EL (cell line): ENCODE measurements at places on chromosomes 2 and 18.
A peak's percentile ranks its signal among the peaks of the same experiment; 100 is the strongest.

GRCh38 chr2:193668557-193669323, 1474.0 kb upstream of the TMEFF2 start:
- DNase-seq = no peak

DNA sequence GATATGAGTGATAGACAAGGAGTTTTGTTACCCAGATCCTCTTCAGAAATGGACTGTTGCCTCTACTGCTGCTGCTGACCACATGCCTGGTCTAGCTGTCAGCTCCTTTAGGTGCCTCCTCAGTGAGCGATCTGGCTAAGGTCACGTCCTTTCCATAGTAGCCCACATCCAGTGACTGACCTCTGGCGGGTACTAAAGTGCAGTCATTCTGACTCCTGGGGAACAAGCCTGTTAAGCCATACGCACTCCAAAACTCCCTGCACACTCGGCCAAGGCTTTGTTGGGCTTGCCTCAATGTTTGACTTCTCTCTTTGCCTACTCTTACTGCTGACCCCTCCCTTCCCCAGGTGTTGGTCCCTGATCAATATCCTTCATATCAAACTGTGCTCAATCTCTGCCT, 685.2 kb downstream of the IRS1 start:
- peak; percentile 38 for DNase-seq

DNA sequence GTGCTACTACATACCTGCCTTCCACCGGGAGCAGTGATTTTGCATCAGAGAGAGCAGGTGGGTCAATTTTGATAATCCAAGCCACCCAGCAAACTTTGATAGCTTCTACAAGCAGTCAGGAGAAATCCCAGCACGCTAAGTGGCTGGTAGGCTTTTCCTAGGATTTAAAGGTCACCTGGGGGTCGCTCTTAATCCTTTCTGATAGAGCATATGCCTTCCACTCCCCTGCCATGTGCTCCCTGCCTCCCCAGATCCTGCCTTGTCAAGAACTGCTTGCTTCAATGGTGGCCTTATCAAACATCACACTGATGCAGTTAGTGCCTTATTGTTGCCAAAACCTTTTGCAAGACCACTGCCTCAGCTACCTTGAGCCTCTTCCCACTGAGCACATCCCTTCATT, 462.3 kb upstream of the MEX3C start:
- no peak for DNase-seq

GRCh38 chr2:152367547-152368390, 32.8 kb downstream of the FMNL2 start:
- no peak for DNase-seq

DNA sequence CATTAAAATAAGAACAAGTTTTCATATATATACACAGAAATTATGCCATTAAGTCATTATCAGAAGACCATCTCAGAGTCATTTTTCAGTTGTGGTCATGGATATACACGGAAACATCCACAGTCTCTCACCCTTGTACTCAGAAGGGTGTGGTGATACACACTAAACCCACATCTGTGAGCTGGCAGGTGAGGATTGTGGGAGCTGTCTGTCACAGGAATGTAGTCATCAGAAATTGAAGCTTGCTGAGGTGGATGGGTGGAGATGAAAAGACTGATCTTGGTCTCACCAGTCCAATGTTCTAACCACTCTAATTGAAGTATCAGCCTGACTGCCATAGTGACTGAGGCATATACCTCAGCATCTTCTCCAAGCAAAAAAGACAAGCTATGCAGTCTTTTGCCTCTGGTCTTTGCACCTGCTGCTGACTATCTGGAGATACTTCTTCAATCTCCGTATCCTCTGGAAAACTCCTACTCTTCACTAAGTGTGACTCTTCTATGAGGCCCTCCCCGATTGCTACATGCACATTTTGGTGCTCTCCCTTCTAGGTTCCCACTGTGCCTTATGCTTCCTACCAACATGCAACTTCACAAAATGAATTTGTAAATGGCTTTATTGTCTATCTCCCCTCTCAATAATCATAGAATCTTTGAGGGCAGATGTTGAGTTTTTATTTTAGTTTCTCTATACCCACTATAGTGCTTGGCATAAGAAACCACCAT, 232.8 kb downstream of the DYM start:
- no peak for DNase-seq

DNA sequence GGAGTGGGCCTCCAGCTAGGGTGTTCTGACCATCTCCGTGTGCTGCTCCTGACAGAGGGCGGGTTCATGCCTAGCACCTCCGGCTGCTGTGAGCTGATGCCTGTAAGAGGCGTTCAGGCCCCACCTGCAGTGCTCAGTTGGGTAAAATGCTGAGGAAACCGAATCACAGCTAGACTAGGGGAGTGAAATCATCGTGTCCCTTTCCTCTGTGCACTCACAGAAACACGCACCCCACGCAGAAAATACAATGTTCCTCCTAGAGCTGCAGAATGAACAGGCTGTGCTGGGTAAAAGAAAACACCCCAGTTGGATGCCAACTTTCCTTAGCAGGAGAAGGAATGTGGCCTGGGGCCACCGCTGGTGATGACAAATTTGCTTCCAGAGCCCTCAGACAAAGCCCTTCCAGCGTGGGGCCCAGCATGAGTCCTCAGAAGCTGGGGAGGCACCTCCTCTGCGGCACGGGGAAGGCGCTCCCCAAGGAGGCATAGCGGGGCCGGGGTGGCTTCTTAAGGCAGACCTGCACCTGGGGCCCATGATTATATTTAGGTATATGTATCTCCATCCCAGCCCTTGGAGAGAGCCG, 16.3 kb upstream of the ARHGEF4 start:
- peak; percentile 48 for DNase-seq

DNA sequence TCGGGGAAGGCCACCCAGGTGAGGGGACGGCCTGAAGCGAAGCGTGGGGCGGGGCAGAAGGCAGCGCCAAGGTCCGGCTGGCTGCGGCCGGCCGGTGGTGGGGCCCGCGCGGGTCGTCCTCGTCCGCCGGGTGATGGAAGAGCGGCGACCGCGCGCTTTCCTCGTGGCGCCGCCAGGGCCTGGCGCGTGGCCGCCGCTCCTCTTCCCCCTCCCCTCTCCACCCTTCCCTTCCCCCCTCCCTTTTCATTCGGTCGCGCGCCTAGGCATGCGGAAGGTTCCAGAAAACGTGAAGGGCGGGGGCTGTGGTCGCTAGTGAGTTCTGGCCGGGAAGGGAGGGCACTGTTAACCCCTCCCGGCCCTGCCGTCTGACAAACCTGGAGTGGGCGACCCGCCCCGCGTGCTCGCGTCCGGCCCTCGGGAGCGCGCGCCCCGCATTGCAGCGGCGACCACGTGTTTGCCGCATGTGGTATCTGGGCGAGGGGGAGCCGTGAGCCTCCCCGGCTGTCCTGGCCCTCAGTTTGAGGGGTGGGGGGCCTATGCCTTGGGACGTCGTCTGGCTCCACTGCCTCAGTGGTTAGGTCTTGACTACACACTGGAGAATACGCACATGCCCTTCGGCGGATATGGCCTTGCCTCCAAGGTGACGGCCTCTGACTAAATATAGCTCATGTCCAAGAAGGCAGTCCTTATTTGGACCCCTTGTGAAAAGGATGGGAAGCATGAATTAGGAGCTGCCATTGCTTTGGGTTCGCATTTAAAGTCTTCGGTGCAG, 579 bp downstream of the MAT2A start:
- DNase-seq = peak; percentile 53
